Immature natural killer cell (primary cell): ENCODE measurements at places on chromosomes 13 and 19. TPM values are rescaled to one million over a fixed set of nuclear protein-coding genes. Genes with fewer than 3 reads are reported as not detected.

The ALG11 gene
- 39.8 TPM for polyA plus RNA-seq

The CD70 gene
- polyA plus RNA-seq: not detected

The GNA15 gene
- polyA plus RNA-seq: 2.8 TPM

The FGF14 gene
- polyA plus RNA-seq: not detected

The SUGP1 gene
- 25.4 TPM for polyA plus RNA-seq

The PDX1 gene
- not detected for polyA plus RNA-seq

The CA11 gene
- 3.6 TPM for polyA plus RNA-seq

The LIG1 gene
- polyA plus RNA-seq: 26.0 TPM

The KIR2DL4 gene
- 61.6 TPM for polyA plus RNA-seq

The SLC1A6 gene
- not detected for polyA plus RNA-seq

The TMEM147 gene
- 117 TPM for polyA plus RNA-seq

The CYP4F8 gene
- polyA plus RNA-seq: not detected

The C19orf85 gene
- not detected for polyA plus RNA-seq

The FBN3 gene
- polyA plus RNA-seq: not detected

The PSMC4 gene
- polyA plus RNA-seq: 127 TPM

The TMPRSS9 gene
- not detected for polyA plus RNA-seq

The PCDH20 gene
- not detected for polyA plus RNA-seq

The KL gene
- not detected for polyA plus RNA-seq

The ZSWIM4 gene
- polyA plus RNA-seq: 1.2 TPM

The ZNF66 gene
- polyA plus RNA-seq: 1.9 TPM

The KLK8 gene
- polyA plus RNA-seq: not detected

The TARM1 gene
- not detected for polyA plus RNA-seq

The SMIM44 gene
- not detected for polyA plus RNA-seq

The CYSLTR2 gene
- 2.0 TPM for polyA plus RNA-seq

The SPRY2 gene
- 4.9 TPM for polyA plus RNA-seq

The ZNF433 gene
- polyA plus RNA-seq: 5.4 TPM

The TEX101 gene
- polyA plus RNA-seq: not detected

The CLEC17A gene
- not detected for polyA plus RNA-seq

The ZNF99 gene
- not detected for polyA plus RNA-seq

The CBARP gene
- not detected for polyA plus RNA-seq
